Fibroblast of skin of scalp (primary cell): ENCODE measurements at places on chromosomes 5 and 9.
A peak's percentile ranks its signal among the peaks of the same experiment; 100 is the strongest.

DNA sequence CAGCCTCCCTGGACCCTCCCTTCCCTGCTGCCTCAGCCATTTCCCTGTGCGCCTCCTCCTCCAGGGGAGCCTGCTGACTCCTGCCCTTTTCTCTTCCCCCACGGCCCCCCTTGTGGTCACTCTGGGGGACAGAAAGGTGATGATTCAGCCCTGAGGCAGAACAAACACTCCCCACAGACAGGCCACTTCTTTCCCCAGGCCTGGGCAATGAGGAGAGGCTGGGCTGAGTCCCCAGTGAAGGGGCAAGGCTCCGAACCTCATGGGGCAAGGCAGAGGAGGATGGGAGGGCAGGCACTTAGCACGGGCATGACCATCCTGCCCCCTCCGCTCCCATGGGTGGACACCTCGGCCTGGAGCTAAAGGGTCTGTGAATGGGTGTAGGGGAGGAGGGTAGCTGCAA lies 21.0 kb downstream of the CSF1R start:
- DNase-seq: peak; percentile 59

- DNase-seq: no peak
These were observed 789 bp downstream of the SEMA6A start for GRCh38 chr5:116573702-116574366.

DNA sequence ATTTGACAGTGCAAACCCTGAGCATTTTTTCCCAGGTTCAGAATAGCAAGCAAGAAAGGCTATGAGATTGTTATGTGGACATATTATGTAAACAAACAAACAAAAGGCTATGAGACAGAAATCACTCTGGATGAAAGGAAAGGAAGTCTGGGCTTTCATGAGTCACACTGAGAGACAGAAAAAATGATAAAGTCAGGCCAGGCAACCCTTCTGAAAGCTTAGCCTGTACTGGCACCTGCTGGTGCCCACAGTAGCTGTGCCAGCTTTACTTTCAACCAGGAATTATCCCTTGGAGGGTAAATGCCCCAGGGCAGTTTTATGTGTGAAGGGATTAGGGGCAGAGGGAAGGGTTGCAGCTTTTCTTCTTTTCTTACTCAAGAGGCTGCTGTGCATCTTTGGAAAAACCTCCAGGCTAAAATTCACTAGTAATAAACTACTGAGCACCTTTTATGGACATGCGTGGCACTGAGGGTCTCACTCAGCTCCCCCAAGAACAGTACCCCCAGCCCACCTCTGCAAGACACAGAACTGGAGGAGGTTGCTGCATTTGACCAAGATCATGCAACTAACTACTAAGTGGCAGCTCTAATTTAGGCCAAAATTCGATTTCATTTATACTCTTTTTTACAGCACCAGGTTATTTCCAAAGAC lies 41.7 kb downstream of the ACTL7B start:
- peak; percentile 51 for DNase-seq

DNA sequence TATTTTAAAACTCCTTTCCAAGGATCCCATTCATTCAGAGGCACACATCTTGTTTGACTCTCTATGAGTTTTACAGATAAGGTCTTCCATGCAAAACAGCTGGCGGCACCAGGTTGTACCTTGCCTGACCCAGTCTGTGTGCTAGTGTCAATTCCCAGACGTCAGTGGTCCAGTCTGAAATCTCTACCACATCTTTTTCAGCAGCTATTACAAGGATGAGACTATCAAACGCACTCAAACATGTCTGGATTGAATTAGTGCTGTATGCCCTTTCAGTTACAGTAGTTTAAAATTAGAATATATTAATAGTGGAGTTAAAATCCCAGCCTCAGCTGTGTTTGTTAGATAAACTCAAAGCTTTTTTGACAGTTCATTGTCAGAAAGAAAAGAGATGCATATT lies 11.7 kb downstream of the CDC14B start:
- no peak for DNase-seq

GRCh38 chr9:135043345-135043744 lies 44.1 kb upstream of the OLFM1 start:
- DNase-seq: no peak

GRCh38 chr5:84438456-84438855 lies 53.8 kb upstream of the EDIL3 start:
- no peak for DNase-seq

DNA sequence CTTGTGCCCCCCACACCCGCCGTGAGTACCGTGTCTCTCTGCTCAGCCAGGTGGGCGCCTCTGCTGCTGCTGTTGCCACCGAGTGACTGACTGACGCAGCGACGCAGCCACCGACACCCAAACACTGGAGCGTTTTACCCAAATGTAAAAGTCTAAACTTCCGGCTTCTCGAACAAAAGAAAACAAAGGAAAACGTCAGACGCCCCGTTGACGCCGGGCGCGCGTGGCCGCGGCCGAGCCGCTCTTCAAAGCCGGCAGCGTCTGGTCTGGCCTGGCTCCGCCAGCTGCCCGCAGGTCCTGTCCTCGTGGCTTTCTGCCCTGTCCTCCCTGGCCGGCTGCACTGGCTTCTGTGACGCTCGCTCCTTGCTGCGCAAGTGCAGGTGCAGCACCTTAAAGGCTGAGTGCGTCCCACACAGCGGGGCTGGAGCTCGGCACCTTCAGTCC lies 41.4 kb upstream of the CLPTM1L start:
- no peak for DNase-seq

GRCh38 chr5:122727112-122727541 lies 47.8 kb upstream of the SNX2 start:
- DNase-seq: peak; percentile 76

DNA sequence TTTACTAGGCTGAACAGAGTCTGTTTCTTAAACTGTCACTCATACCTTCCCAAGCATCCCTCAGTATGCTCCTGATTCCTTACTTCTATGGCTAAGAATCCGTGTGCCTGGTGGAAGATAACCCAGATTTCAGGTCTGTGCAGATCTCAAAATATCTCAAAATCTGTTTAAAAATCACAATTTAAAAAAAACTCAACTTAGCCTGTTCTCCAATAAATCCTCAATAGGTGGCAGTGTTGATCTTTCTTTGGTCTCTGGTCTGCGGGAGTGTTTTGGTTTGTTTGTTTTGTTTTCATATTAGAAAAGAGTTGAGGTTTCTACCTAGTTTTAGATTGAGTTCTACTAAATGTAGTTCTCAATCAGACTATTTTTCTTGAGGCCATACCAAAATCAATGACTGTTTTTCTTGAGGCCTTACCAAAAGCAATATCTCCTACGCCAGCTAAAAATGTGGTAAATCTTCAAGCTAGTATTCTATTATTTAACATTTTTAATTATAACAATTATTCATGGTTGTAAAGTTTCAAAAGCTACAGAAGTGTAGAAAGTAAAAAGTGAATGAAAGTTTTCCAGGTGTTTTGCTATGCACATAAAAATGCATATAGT lies 57.9 kb downstream of the TGFBR1 start:
- DNase-seq: peak; percentile 48

- DNase-seq: peak; percentile 5
These were observed 2064.4 kb upstream of the C9orf72 start for GRCh38 chr9:29637471-29638237.

GRCh38 chr5:152811988-152812387 lies 406.9 kb upstream of the NMUR2 start:
- no peak for DNase-seq

DNA sequence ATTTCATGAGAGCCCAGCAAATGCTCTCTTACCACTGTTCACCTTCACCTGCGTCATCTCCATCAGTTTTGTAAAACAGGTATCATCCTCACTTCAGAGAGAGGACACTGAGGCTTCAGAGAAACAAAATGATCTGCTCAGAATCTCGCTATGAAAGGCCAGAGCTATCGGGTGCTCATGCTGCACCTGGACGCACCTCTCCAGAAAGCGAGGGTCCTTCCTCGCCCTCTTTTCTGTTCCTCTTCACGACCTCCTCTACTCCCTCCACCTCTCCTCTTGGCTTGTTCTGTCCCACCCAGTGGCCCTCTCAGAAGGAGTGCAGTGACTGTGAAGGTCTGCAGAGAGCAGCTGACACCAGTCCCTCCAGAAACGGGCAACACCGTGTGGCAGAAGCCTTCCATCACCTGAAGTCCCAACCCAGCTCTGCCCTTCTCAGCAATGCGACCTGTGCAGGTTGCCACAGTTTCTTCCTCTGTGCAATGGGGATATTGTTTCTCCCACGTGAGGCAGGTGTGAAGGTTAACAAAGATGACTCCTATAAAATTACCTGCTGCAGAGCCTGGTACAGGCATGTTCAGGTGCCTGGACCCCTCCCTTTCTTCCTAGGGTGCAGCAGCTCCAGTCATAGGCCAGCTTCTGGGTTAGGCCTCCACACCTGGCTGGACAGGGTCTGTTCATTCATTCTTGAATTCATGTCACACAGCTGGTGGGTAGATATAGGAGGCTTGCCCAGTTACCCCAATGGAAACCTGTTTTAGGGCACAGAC lies 45.3 kb upstream of the ANGPTL2 start:
- DNase-seq: no peak

DNA sequence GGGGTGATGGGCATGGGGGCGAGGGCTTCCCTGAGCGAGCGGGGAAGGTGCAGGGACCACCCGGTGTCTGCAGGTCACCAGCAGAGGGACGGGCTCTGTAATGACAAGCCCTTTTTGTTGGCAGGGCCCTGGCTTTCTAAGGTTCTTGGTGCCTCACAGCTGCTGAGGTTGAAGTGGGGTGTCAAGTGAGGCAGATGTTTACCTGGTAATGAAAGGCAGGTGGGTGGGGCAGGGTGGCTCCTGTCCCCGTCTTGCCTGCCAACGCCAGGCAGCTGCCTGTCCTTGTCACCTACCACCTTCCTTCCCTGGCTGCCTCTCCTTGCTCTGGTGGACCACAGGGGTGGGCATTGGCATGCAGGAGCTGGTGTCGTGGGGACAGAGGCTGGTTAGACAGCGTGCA lies 41.0 kb upstream of the SEMA4D start:
- no peak for DNase-seq

- no peak for DNase-seq
These were observed 47.7 kb upstream of the FUBP3 start for GRCh38 chr9:130531670-130532069.

DNA sequence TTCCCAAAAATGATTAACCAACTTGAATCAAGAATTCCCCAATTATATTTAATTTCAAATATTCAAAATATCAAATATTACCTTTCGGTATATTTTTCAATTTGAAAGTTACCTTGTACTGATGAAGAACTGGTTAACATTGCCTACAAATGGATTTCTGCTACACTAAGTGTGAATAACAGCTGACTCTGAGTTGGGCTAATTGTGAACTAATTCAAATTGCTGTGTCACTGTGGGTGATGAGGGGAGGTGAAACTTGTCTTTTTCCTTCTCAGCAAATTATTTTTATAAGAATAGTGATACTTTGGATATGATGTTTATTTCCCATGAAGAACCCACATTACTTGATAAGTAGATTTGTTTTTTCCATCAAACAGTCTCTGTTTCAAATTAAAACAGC lies 103.4 kb upstream of the RPS23 start:
- DNase-seq: no peak

- DNase-seq: no peak
These were observed 307.8 kb upstream of the IRX4 start for GRCh38 chr5:2190549-2190948.

- no peak for DNase-seq
These were observed 3.5 kb upstream of the TMED9 start for GRCh38 chr5:177588413-177588909.

DNA sequence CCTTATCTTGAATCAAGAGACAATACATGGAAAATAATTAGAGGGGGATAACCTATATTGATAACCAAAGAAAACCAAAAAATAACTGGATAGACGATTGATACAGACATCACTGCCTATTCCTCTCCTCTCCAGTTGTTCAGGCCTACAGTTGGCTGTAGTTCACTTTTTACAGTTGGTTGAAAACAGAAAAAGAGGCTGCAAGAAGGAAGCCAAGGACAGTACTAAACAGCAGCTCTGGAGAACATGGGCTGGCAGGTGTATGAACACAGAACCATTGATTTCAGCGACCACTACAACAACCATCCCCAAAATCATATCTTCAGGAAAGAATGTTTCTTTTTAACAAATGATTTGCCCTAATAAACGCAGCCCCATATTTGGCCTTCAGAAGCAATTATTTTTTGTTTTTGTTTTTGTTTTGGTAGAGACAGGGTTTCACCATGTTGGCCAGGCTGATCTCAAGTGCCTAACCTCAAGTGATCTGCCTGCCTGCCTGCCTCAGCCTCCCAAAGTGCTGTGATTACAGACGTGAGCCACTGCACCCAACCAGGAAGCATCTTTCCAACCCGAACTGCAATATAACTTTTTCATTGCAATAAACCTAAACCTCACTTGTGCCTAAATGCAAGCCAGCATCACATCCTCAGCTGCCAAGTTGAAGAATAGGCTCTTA lies 64.3 kb downstream of the MLLT3 start:
- no peak for DNase-seq

- DNase-seq: no peak
These were observed 31.5 kb upstream of the IRX1 start for GRCh38 chr5:3564116-3564515.

- DNase-seq: no peak
These were observed 82.0 kb upstream of the FSTL4 start for GRCh38 chr5:133694181-133694831.

- DNase-seq: no peak
These were observed 114.9 kb downstream of the MLLT3 start for GRCh38 chr9:20507431-20507830.

DNA sequence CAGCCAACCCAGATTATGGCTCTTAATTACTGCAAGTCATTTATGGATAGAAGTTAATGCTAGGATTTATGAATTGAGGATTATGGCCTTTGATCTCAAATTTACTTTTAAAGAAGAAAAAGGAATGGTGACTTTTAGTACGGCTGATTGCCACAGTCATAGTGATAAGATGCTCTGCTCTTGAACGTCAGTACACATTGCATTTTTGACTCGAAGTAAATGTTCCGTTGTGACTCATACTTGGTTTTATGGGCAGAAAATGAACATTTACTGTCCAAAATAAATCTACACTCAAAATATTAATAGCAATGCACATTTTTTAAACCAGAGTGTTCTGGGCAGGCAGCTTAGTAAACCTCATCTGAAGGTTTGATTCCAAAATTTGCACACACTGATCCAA lies 830 bp downstream of the ADAMTSL1 start:
- peak; percentile 64 for DNase-seq
